ENCODE measurements at places on chromosomes 3 and 15.
A peak's percentile ranks its signal among the peaks of the same experiment; 100 is the strongest.

DNA sequence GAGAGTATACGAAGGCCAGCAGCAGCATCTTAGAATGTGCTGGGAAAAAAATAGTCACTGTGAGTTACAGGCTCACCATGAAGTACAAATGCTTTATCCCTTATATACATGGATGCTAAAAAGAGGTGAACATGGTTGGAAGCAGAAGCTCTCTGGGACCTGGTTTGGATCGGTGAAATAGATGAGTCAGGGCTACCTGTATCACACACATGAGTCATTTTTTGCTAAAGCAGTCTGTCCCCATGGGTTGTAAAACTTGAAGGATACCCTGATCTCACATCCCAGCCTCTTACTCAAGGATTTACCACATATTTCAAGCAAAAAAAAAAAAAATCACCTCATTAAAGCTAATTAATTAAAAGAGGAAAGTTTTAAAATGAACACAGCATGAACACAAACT lies 6.9 kb upstream of the SERPINI2 start:
- DNase-seq: no peak

GRCh38 chr3:161031134-161031533 lies 74.0 kb downstream of the B3GALNT1 start:
- no peak for DNase-seq

DNA sequence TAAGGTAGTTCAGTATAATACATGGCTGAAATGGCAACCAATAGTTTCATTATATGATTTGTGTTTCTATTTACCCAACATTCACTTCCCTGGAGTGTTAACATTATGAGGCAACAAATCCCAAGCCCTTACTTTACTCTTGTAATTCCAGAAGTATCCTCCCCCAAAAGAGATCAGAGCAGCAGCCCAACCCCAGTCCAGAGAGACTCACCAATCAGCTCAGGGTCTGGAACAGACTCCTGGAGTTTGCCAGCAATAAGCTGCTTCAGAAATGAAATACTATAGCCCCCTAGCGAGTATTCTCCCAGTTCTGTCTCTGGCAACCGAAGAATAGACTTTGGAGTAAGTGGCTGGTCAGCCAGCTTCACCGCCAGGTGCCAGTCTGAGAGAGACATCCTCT lies 2.5 kb downstream of the UBL7 start:
- no peak for DNase-seq

- no peak for DNase-seq
Measured at GRCh38 chr3:75015280-75015679, 400.8 kb upstream of the CNTN3 start.

GRCh38 chr15:85559530-85559929 lies 179.1 kb downstream of the AKAP13 start:
- no peak for DNase-seq

GRCh38 chr15:52251144-52251860 lies 44.3 kb downstream of the MYO5C start:
- no peak for DNase-seq

DNA sequence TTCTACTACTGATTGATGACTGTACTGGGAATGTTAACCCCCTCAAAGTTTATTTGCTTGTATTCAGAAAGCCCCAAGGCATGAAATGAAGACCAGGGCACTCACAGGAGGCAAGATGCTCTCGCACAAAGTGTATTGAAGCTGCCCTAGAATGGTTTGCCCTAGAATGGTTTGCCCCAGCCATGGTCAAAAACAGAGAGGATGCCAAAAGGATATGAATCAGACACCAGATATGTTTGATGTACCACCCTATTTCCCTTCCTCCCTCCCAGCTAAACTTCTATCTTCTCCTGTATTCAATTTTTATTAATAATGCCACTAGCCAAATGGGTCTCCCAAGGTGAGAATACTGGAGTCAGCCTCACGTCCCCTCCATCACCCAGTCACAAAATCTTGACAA lies 101.3 kb downstream of the TMCO5A start:
- DNase-seq: no peak

- no peak for DNase-seq
Measured at GRCh38 chr3:185552358-185552877, at the start of gene LIPH. Gene LIPH, minus strand, starts transcription at chr3:185552588. Its CDS starts 117 bp downstream, at chr3:185552471.

DNA sequence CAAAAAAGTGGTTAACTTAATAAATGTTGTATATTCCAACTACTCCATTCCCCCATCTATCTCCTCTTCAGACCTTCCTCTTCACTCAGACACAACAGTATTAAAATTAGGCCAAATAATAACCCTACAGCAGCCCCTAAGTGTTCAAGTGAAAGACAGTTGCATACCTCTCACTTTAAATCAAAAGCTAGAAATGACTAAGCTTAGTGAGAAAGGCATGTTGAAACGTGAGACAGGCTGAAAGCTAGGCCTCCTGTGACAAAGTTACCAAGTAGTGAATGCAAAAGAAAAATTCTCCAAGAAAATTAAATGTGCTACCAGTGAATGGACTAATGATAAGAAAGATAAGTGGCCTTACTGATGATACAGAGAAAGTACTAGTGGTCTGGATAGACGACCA lies 71.7 kb downstream of the ANKRD28 start:
- DNase-seq: no peak

- peak; percentile 75 for DNase-seq
Measured at GRCh38 chr15:74417225-74417624, 16.5 kb downstream of the SEMA7A start.

DNA sequence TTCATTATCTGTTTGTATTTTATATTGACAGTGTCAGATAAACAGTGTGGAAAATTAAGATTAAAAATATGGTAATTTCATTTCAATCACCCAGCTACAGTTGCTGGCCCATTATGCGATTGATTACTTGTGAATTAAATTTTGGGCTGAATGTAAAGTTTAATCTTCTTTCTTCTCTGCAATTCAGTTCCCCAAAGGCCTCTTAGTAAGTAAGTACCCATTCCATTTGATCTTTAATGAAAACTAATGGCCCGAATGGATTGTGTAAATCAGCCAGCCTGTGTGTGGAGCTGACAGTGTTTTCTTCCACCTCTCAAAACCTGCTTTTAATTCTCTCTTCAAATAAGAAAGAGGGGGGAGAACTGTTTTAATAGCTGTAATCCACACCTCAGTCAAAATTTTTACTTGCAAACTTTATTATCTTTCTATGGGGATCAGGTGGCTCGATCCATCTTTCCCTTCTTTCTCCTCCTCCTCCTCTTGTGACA lies 307.1 kb downstream of the IL20RB start:
- DNase-seq: no peak
